ENCODE measurements at places on chromosomes 2 and 18.

- DNase-seq: no peak
Observed at GRCh38 chr2:85017411-85018048, 46.6 kb downstream of the KCMF1 start.

- no peak for DNase-seq
Observed at GRCh38 chr2:65027616-65028244, 28.5 kb upstream of the CEP68 start.

GRCh38 chr2:36427790-36428243, 72.2 kb downstream of the CRIM1 start:
- no peak for DNase-seq

- DNase-seq: no peak
Observed at GRCh38 chr2:10971161-10971887, 59.6 kb downstream of the KCNF1 start.

- DNase-seq: no peak
Observed at GRCh38 chr18:42275949-42276730, 321.1 kb downstream of the PIK3C3 start.

GRCh38 chr2:102848366-102848839, 86.6 kb downstream of the TMEM182 start:
- DNase-seq: no peak

GRCh38 chr18:27645929-27646328, 460.8 kb upstream of the CHST9 start:
- DNase-seq: no peak

- DNase-seq: no peak
Observed at GRCh38 chr2:106944215-106944614, 58.2 kb upstream of the ST6GAL2 start.

- no peak for DNase-seq
Observed at GRCh38 chr2:233598952-233599351, 18.5 kb upstream of the UGT1A8 start.

DNA sequence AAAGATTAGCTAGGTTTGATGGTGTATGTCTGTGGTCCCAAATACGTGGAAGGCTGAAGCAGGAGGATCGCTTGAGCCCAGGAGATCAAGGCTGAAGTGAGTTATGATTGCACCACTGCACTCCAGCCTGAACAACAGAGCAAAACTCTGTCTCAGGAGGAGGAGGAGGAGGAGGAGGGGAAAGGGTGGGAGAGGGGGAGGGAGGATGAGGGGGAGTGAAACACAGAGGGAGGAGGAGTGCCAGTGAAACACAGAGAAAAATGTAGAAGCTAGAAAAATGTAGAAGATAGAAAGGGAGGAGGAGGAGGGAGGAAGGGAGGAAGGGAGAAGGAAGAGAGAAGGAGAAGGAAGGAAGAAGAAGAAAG, 387.5 kb downstream of the MTX2 start:
- no peak for DNase-seq

DNA sequence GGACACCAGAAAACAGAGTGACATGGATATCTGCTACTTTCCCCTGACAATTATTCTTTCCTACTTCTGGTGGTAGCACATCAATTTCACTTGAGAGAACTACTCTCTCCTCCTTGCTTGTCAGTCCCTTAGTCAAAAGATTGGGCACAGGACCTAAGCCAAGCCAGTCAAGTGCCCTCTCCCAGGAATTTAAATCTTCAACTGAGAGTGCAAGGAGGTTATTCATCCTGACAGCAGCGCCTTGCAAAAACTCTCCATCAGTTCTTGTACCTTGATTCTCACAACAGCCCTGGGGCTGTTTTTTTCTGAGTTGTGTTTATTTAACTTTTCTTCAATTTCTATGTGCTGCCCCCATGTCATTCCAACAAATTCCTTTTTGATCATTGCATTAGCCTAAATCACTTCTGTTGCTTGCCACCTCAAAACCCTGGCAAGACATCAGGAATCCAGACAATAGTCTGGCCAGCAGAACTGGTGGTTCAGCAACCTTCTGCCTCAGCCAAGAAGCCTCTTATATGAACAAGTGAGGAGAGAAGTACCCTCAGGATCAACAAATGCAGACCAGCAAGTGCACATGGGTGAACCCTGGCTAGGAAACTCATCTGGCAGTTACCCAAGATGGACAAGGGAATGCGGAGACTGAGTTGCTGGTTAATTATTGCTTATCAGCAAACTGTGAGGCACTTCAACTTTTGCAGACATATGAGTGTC, 19.4 kb downstream of the COL4A3 start:
- no peak for DNase-seq

GRCh38 chr2:184769023-184769422, 170.7 kb downstream of the ZNF804A start:
- no peak for DNase-seq

GRCh38 chr2:201128033-201128432, 12.1 kb downstream of the CFLAR start:
- DNase-seq: no peak

DNA sequence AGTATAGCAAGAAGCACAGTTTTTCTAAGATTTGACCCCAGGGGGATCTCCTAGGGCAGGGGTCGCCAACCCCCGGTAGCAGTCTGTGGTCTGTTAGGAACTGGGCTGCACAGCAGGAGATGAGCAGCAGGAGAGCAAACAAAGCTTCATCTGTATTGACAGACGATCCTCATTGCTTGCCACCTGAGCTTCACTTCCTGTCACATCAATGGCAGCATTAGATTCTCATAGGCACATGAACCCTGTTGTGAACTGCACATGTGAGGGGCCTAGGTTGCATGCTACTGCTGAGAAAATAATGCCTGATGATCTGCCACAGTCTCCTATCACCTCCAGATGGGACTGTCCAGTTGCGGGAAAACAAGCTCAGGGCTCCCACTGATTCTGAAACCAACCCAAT, 136.2 kb downstream of the RGPD3 start:
- no peak for DNase-seq

- DNase-seq: no peak
Observed at GRCh38 chr2:56450047-56450446, 266.3 kb downstream of the CCDC85A start.

DNA sequence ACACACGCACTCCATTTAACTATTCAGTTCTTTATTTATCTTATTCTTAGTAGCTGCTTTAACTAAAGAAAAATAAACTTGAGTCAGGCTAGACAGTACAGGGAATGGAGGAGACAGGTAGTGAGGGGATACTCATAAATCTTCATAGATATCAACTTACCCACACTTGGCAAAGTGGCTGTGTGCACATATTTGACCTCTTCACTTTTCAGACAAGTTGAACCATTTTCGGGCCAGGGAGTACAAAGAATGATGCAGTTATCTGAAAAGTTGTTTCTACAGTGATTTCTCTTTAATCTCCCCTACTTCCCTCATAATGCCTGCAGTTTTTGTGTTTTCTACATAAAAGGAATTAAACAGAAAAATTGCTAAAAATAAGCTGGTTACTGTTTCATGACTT, 307.5 kb downstream of the GULP1 start:
- no peak for DNase-seq

- peak; percentile 78 for DNase-seq
Observed at GRCh38 chr2:233443511-233444183, 89.4 kb downstream of the DGKD start.

- DNase-seq: no peak
Observed at GRCh38 chr2:2899826-2900225, 477.8 kb downstream of the EIPR1 start.

GRCh38 chr18:57469884-57470283, 34.7 kb downstream of the ONECUT2 start:
- no peak for DNase-seq

- no peak for DNase-seq
Observed at GRCh38 chr2:111884592-111884964, 585 bp upstream of the ANAPC1 start.

DNA sequence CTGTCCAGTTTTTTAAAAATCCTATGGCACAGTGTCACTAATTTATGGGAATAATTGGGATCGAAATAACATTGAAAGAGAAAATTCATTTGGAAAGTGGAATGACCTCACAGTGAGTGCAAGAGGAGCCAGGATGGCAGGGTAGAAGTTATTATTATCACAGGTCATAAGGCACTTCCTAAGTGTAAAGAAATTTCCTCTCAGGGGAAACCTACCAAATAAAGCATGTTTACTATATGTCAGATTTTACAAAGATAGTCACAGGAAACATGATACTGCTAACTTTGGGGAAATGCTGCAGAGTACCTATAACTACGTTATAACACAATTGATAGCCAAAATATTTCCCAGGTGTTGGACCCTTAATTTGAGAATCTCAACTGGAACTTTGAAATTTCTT, 226.3 kb upstream of the SMAD7 start:
- DNase-seq: no peak

DNA sequence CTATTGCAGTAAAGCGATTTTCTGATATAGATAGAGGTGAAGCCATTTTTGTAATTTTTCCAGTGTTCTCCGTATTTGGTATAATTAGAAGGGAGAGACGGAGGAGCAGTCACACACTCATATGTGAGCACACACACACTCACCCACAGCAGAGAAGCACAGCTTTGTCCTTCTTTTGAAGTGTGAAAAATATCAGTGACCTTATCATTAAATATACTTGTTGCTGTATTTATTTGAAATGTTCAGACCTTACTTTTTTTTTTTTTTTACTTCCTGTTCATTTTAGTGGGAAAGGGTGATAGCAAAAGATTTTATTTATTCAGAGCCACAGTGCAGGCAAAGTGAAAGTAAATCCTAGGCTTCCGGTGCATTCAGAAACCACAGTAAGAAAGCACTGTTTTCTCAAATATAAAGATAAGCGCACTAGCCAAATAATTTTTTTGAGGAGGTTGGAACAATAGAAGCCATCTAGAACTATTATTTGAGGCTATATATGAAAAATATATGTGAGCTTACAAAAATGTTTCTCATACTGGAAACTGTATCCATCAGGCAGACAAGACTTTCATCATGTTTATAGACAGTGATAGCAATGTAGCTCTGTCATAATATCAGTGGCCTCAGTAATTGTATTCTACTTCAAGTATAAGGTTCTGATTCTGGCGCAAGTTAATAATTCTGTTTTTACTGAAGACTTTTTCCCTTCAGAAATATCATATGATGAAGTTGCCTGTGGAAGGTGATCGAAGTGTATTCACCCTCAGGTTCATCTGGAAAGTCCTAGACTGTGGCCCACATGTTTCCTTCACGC, 37.2 kb downstream of the TSHZ1 start:
- DNase-seq: no peak

- no peak for DNase-seq
Observed at GRCh38 chr18:5424903-5425664, 118.7 kb downstream of the EPB41L3 start.

DNA sequence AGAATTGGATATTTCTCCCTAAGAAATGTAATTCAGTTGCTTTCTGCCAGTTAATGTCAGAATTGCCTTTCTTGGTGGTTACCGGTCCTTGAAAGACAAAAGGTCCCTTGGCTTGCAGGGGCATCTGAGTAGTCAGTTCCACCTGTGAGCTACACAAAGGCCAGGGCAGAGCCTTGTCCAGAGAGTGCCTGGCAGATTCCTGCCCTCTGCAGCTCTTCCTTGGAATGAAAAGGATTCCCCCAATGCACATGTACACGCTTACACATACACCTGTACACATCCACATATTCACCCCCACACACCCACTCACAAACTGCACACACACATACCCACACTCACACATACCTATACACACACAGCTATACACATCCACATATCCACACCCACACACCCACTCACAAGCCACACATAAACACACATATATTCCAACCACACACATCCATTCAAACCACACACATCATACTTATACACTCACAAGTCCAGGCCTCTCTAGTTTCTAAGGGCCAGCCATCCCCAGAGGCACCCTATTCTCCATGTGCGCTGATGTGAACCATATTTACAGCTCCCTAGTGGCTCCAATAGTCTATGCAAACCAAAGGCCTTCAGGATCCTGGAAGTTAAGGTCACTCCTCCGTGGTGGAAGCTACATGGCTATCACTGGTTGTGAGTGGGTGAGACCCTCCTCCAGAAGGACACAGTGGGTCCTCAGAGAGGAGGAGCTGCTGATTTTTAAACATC, 9.6 kb downstream of the CYRIA start:
- DNase-seq: no peak

- no peak for DNase-seq
Observed at GRCh38 chr18:49723648-49724180, 89.6 kb downstream of the ACAA2 start.

- no peak for DNase-seq
Observed at GRCh38 chr2:68658266-68658665, 14.9 kb downstream of the PROKR1 start.

- DNase-seq: no peak
Observed at GRCh38 chr2:223596208-223596607, 6.0 kb downstream of the SCG2 start.

DNA sequence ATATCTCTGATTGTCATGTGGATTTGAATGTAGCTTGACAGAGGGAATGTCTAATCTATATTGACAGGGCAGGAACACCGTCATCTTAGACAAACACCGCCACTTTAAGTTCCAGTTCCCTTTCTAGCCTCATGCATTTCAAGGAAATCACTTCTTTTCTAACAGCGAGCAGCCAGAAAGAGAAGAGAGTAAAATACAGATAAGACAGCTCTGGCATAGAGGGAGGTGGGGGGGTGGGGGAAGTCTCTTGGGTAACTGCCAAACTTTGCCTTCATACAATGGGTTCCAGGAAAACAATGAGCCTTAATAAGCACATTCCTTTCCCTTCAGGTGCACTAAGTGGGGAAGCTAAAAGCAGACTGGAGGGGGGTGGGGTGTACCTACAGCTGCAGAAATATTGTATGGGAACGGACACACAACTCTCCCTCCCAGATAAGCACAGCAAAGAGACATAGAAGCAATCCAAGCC, 37.2 kb downstream of the CASP10 start:
- DNase-seq: no peak

DNA sequence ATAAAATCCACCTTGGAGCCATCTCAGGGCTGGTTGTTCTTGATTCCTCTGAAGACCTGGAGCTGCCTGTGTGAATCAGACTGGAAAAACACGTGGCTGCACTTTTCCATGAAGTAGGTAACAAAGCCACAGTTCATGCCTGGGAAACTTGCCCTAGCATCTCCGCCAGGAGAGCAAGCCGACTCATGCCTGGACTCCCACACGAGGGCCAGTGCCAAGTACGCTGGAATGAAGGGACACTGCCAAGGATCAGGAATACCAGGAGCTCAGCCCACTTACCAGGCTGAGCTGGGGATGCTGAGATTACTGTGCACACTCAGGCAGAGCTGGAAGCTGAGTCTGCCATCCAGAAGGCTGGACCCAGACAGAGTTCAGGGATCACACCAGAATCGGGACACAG, 10.9 kb upstream of the FHL2 start:
- no peak for DNase-seq

DNA sequence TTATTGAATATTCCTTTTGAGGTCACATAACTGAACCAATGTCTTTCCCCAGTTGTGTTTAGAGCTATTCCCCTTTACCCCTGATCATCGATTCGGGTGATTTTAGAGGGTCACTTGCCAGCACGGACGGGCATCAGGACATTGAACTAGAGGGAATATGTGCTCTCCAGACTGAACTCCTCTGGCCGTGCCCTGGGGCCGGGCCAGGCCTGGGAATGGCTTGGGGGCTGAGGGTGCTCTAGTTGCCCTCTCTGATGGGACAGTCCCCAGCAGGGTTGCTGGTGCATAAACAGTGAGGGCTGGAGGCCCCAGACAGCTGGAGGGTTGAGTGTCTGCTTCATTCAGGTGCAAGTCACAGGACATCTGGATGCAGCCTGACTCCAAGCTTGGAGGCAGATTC, 90.7 kb downstream of the SMIM21 start:
- no peak for DNase-seq
